ENCODE measurements at places on chromosomes 16 and 17.

DNA sequence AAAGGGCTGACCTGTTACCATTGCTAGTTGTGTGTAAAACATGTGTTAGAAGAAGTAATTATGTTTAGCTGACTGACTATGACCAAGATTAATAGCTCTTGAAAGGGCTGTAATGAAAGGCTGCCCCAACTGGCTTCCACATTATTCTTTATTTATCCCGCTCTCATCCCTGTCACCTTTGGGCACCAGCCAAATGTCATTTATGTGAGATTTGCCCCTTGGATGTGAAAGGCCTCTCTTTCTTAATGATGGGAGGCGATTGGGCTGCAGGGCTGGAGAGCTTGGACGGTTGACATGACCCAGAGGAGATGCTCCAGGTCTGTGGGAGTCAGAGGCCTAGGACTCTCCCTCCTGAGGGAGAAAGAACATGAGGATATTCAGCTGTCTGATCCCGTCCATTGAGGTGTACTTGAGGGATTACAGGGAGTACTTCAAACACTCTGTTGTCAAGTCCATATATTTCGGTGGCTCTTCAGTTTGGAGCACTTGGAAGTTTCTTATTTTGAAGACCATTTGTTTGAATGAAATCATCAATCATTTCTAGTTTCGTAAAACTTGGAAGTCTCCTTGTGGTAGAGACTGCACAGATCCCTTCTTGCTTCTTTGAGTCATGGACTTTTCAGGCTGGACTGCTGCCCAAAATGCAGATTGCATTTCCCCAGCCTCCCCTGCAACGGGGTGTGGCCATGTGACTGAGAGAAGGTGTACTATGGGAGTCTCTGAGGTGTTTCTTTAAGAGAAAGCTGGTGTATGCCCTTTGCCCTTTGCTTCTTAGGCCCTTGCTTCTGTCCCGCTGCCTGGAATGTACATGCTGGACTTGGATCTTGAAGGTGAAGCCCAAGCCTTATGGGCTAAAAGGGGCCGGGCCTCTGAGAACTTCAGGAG is 51.3 kb downstream of the FTO start:
- DNase-seq: no peak

DNA sequence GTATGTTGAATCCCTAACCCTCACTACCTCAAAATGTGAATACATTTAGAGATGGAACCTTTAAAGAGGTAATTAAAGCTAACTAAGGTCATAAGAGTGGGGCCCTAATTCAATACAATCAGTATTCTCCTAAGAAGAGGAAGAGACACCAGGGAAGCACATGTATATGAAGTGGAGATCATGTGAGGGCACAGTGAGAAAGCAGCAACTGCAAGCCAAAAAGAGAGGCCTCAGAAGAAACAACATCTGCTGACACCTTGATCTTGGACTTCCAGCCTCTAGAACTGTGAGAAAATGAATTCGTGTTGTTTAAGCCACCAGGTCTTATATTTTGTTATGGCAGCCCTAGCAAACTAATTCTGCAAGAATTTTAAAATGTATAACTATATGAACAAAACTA is 13.2 kb upstream of the SLFN5 start:
- no peak for DNase-seq

DNA sequence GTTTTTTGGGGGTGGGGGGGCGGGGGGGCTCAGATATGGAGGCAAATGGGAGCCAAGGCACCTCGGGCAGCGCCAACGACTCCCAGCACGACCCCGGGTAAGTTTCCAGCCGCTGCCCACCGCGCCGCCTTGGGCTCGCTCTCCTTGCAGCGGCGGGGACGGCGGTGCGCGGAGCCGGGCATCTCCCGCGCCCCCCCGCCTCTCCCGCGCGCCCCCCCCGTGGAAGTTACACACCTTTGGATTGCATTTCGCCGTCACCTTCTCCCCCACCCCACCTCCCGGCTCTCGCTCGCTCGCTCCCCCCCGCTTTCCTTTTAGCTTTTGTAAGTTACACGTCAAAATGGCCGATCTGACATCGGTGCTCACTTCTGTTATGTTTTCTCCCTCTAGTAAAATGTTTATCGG is 387 bp downstream of the MSI2 start:
- no peak for DNase-seq

DNA sequence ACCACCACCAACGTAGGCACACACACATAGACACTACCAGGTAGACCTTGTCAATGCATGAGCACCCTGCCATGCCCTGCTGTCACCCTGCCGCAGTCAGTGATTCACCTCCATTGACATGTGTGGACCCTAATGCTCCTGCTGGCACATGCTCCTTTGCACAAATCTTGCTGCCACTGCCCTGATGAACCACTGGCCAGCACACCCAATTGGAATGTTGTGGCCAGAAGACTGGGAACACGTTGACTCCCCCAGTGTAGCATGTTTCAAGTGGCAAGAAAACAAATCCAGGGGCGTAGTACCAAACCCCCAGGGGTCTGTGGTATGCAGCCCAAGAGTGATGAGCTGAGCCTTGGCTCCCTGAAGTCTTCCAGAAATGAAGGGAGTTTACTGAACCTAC is 486.4 kb upstream of the KIF2B start:
- no peak for DNase-seq

DNA sequence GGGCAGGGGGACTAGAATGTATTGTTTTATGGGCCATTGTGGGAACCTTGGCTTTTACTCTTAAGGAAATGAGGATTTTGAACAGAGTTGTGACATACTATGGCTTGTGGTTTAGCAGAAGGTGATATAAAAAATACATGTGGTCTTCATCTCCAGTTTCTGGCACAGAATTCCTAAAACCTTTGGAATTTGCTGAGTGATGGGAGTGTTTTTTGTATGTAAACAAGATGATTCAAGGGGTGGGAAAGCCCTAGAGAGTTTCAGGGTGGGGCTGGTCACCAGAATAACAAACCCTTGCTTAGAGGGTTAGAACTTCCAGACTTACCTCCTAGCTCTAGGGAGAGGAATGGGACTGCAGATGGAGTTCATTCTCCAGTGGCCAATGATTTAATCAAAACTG is 316.1 kb downstream of the PHKB start:
- DNase-seq: no peak

DNA sequence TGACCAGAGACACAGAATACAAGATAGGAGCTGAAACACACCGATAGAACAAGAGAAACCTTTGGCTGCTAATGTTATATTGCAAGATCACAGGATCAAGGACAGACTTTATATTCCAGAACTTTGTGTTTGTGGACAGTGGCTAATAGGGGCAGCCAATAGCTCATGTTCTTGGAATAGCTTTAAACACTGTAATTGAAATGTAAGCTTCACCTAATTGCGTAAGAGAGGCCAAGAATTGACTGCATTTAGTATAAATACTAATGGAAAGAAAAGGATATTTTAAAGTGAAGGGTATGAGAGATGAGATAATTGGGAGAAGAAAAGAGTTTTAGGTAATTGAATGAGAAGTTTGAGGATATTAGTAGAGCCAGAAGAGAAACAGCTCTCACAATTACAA is 758.8 kb downstream of the CDH11 start:
- DNase-seq: no peak

- no peak for DNase-seq
Observed at GRCh38 chr17:55294042-55294751, 29.4 kb downstream of the HLF start.

- peak; percentile 24 for DNase-seq
Observed at GRCh38 chr17:49452661-49453060, 38.0 kb upstream of the PHB1 start.

GRCh38 chr17:83064021-83064731 is 15.2 kb upstream of the METRNL start:
- peak; percentile 12 for DNase-seq

DNA sequence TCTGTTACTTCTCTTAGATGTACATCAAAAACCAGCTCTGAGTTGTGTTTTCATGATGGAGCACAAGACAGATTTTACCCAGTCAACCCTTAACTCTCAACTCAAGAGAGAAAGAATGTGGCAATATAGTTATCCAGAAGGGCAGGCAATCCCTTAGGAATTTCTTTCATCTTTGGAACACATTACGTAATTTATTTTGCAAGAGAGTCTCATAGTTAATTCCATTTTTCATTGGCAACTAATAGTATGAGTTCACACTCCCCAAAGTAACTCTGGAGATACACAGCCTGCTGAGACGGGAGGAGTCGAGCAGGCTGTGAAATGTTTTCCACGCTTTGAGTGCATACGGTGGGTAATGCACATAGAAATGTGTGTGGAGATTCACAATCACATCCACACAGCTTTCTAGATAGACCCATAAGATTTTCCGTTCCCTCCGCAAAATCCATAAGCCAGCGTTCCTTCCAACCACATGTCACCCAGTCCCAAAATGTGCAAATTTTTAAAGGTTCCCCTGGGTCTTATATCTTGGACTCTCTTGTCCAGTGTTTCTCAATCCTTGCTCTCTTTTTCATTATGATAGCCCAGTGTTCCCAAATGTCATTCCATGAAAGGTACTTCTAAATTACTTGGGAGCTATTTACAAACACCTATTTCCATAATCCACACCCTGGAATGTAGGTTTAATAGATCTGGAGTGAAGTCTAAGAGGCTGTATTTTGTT is 8.4 kb upstream of the CDRT4 start:
- DNase-seq: no peak

DNA sequence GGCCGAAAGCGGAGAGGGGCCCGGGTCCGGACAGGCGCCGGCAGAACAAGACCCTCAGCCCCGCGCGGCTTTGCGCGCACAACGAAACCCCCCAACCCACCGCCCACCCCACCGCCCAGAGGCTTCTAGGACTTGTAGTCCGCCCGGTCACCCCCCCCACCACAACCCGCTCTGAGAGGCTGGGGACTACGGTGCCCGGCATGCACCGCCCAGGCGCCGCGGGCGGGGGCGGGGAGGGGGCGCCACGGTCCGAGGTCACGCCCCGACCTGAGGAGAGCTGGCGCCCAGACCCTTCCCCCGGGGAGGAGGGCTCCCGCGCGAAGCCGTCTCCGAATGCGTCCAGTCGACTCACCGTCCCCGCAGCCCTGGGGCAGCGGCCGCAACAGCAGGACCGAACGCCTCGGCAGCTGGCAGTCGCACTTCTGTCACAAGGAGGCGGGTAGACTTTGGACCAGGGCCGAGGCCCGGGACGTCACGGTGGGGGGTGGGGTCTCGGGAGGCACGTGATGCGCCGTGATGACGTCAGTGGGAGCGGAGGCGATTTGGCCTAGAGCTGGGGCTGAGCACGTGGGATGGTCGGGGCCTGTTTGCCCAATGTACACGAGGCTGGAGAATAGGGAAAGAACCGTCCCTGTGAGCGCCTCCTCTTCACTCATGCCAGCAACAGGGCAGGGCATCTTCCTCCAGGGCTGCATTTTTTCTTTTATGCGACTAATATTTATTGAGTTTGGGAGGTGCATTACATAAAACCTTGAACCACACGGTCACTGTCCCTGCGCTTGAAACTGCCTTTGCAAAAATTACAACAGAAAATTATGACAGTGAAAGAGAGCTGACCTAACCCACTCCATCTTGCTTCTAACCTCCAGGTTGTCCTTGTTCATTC is at the start of gene CDIP1:
TSS of gene CDIP1 (minus strand) at position 424 of the 886 bp plus-strand sequence. CDS start 24,643 bp downstream, outside the sequence.
- DNase-seq: peak; percentile 97

DNA sequence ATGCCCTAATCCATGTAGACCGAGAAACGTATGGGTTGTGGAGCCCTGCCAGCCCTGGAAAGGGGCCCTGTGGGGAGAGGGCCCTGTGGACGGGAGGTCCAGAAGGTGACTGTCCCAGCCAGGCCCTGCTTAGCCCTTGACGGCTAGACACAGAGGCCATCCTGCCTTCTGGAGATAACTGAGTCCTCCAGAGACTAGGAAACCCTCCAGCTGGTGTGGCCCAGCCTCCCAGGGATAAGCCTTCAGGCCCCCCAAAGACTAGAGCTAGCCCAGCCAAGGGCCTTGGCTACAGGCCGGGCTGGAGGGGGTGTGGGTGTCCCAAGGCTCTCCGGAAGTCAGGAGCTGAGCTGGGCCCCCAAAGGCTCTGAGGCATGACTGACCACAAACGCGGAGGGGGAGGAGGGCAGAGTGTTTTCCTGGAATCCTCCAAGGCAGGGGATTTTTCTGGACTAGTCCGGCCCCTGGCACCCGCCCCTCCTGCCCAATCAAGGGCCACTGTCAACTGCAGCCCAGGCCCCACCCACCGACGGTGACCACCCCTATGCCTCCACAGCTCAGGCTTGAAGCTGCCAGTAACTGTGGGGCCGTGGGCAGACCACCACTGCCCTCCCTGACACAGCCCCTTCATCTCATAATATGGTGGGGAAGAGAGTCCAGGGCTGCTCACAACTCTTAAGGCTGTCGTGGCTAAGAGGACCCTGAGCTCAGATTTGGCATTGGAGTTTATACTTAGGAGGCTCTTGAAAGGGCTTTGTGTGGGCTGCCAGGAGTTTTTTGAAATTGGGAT is 885 bp upstream of the VASN start:
- DNase-seq: peak; percentile 82

DNA sequence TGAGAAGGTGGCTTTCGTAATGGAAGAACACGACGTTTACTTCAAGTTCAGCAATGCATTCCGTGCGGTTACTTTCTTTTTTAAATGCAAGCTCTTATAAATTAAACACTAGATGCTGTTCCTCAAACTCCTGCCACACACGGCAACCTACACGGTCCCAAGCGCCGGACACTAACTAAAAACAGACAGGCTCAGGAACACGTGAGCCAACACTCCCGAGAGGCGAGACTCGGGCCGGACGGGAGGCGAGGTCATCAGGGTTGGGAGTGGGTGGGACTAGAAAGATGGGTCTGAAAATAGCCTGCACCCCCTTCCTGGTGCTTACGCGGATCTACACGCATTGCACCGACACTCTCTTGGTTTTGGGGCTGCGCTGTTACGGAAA is 6.4 kb downstream of the CLCN7 start:
- DNase-seq: no peak

DNA sequence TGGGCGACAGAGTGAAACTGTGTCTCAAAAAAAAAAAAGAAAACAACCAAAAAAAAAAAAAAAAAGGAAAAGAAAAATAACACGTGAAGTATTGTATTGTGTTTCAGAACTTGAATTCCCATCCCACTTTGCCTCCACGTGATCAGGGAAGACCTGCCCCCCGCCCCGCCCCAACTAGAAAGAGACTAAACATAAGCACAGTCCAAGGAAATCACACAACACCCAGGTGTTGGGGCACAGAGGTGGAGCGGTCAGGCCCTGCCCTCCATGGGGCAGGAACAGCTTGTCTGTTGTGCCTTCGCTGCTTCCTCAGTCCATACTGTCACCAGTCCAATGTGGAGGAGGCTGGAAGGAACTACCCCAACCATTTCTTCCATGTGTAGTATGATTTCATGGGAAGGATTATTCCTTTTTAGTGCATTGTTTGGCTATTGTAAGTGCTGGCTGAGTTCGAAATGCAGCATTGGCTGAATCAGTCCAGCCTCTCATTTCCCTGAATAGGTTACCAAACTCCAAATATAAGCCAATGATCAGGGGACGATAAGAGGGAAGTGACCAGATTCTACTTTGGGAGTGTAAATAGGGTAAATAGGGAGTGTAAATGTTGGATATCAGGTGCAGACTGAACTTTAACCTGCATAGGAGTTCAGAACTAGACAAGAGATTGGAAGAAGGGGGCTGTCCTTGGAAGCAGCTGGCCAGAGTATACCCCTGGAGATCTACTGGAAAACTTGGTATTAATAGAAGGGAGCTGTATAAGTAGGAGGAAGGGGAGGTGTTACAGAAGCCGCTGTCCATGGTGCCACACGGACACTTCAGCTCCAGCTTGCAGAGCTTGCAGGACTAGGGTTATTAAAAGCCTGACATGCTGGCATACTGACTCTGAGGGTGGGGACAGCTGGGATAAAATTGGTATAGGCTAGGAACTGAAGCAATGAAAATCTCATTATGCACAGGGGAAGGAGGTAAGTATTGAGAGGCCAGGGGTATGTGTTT is 50.7 kb downstream of the TANGO6 start:
- peak; percentile 55 for DNase-seq
